Diencephalon (tissue), 1 donor: ENCODE measurements at places on chromosomes 13 and 19. TPM values are rescaled to one million over a fixed set of nuclear protein-coding genes. Genes with fewer than 3 reads are reported as not detected.

Gene ZNF208
- total RNA-seq = 11.8 TPM

Gene ONECUT3
- total RNA-seq = 0.23 TPM

Gene SCN1B
- total RNA-seq = 3.9 TPM

Gene ABCA7
- 11.8 TPM for total RNA-seq

Gene SARS2
- total RNA-seq = 9.0 TPM

Gene TRIP10
- 5.5 TPM for total RNA-seq

Gene RGCC
- 27.9 TPM for total RNA-seq

Gene MYO16
- total RNA-seq = 98.3 TPM

Gene GFY
- not detected for total RNA-seq

Gene KISS1R
- 2.3 TPM for total RNA-seq

Gene OR1M1
- not detected for total RNA-seq

Gene ZNF14
- 28.4 TPM for total RNA-seq

Gene GGACT
- total RNA-seq = 4.4 TPM

Gene LAMP1
- total RNA-seq = 74.7 TPM

Gene WASF3
- total RNA-seq = 46.4 TPM

Gene DZIP1
- total RNA-seq = 84.0 TPM

Gene CDX2
- not detected for total RNA-seq

Gene THSD1
- 12.7 TPM for total RNA-seq

Gene CEACAM6
- under 0.01 TPM for total RNA-seq

Gene CATSPERD
- 0.23 TPM for total RNA-seq

Gene AP2A1
- total RNA-seq = 83.5 TPM

Gene FFAR1
- not detected for total RNA-seq

Gene BSG
- 151 TPM for total RNA-seq

Gene RASGRP4
- 0.23 TPM for total RNA-seq

Gene KRTDAP
- total RNA-seq = not detected
